ENCODE measurements at places on chromosomes 3 and 15.
A peak's percentile ranks its signal among the peaks of the same experiment; 100 is the strongest.

DNA sequence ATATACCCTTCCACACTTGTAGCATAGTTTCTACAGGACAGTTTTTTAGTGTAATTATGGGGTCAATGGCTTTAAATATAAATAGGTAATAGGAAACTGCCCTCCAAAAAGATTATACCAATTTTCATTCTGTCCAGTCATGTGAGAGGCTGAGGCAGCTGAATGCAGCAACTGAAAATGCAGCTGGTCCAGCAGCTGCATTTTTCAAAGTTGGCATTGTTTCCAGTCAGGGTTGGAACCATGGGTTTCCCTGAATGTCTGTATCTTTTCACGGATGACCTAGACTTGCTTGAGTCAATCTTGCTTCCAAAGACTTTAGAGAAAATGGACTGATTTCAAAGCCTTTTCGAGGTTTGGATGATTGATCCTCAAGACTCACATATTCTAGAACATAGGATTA lies 9.9 kb upstream of the KNL1 start:
- DNase-seq, result no peak

DNA sequence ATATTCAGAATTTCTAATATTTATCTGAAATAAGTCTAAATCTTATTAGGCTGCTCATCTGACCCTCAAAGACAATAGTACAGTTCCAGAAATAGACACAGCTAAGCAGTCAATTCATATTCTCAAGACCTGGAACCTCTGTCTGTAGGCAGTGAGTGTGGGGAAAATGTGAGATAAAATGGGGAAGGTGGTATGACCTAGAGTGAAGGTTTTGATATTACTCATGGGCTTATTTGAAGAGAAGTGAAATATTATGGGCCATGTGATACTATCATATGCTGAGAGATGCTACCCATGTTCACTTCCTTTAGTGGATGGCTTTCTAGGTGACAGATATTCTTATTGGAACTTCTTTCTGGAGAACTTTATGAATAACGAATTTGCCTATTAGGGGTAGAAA lies 33.5 kb downstream of the TGFBR2 start:
- no peak for DNase-seq

- peak; percentile 3 for DNase-seq
Measured at GRCh38 chr3:155581579-155581978, 163.3 kb downstream of the PLCH1 start.

- no peak for DNase-seq
Measured at GRCh38 chr3:159919873-159920272, 68.8 kb upstream of the IL12A start.

DNA sequence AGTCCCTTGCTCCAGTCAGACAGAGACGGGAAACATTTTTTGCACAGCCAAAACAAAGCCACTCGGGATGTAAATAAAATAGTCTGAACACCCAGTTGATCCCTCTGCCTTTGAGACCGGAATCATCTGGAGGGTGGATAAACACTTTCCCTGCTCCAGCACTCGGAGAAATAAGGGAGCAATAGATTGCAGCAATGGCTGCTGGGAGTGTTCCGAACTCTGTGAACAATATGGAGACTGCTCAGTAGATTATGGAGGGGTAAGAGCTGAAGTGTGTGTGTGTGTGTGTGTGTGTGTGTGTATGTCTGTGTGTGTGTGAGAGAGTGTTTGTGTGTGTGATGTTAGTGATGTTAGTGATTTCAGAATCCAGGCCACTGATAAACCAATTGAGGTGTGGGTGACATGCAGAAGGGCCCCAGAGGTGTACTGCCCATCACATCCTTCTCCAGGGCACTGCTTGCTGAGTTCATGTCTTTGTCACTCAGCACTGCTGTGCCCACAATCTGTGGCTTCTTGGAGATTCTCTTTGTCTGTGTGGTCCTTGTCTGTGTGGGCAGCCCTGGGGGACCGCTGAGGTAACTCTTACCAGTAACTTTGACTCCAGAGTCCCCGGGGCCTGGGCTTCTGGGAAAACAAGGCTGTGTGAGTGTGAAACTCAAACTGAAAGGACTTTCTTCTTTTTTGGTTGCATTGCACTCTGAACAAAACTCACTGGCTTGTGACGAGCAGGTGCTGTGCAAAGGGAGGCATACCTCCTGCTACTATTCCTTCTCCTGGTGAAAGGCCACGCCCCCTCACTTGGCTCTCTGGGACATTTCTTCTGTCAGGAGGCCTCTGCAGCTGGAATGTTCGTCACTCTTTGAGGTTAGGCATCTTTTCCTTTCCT lies 23.0 kb downstream of the CRYGS start:
- DNase-seq, result no peak

GRCh38 chr3:72229952-72230351 lies 445.0 kb upstream of the PROK2 start:
- DNase-seq, result no peak

DNA sequence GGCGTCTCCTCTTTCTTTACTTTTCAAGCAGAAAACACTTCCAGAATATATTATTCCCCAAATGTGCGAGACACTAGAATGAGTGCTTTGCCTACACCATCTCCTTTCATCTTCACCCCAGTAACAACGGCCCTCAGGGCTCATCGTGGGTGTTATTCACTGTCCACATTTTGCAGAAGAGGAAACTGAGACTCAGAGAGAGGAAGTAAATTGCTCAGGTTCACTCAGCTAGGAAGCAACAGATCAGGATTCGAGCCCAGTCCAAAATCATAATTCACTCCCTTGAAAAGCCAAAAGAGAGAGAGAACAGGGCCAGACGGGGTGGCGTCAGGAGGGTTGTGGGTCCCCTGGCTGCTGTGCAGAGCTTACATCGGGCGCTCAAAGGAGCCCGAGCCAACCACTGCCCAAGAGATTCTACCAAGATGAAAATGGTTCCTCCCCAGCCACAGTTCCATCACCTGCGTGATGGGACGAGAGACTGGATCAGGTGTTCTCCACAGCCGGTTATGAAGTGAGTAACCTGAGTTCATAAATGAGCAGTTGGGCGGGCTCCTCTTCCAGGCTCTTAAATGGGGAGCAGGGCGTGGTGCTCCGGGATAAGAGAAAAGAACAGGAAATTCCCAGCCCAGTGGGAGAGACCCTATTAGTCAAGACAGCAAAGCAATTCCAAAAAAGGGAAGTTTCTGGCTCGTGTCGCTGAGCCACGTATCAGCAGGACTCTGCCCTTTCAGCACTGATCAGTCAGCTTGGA lies 48.6 kb upstream of the FLNB start:
- no peak for DNase-seq

DNA sequence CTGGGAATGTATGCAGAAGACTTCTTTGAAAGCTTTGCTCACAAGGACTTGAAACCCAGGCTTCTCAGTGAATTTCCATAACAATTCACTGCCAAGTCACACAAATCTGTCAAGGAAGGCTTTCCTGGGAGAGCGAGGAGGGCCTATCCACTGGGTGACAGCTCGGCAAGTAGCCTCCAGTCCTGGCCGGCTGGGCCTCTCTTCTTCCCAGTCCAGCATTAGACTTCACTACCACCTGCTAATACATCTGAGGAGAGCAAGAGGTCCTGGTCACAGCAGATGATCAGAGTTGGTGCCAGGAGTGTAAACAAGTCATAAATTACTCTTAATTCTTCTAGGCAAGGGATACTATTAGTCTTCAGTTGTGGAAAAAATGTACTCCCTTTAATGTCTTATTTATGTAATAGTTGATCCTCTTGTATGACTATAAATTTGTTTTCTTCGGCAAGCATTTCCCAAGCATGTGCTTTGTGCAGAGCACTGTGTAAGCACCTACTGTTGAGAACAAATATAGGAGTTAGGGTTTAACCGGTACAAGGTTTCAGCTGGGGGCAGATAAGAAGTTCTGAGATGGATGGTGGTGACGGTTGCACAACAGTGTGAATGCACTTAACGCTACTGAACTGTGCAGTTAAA lies 162.9 kb downstream of the VGLL4 start:
- no peak for DNase-seq

DNA sequence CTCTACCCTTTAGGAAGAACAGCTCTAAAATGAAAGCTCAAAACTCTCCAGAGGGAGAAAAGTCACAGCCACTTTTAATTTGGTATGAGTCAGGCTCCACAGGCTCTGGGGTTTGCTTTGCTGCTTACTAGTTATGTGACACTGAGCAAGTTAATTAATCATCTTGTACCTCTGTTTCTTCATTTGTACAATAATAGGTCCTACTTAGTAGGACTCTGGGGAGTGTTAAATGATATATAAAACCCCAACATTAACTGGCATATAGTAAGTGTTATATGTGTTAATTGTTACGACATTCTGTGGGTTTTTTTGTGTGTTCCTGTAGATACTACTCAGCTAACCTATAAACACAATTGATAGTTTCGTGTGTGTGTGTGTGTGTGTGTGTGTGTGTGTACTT lies 6.6 kb downstream of the ACKR2 start:
- DNase-seq, result no peak

- no peak for DNase-seq
Measured at GRCh38 chr15:62900071-62900802, 142.3 kb upstream of the TPM1 start.

DNA sequence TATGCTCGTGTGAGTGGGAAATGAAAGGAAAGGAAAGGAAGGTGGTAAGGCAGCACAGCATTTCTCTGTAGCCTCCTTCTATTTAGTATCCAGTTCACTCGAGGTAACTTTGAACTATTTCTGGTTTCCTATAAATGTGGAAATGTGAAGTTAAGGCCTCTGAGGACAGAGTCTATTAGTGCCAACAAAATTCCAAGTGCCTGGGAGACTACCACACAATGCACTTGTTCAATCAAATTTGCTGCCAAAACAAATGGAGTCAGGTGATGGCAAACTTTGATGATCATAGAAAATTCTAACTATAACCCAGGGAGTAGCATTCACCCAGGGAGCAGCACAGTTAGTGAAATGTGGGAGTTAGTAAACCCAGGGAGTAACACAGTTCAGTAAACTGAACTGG lies 155.1 kb downstream of the ALCAM start:
- DNase-seq, result no peak

DNA sequence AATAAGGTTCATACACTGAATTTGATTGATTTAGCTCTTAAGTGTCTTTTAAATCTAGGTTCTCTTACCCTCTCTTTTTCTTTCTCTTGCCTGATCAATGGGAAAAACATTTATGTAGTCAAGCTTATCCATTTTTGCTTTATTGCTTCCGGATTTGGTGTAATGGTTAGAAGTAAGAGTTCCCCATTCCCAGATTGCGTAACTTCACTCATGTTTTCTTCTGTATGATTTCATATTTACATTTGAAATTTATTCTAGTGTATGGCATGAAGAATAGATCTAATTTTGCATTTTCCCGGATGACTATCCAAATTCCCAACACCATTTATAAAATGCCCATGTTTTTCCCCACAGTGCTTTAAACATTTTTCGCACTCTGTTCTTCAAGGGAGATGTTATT lies 27.9 kb upstream of the SV2B start:
- DNase-seq, result no peak

GRCh38 chr3:101501783-101502182 lies 11.2 kb downstream of the SENP7 start:
- no peak for DNase-seq

- DNase-seq, result no peak
Measured at GRCh38 chr3:38990621-38991020, 61.1 kb downstream of the SCN11A start.

- DNase-seq, result no peak
Measured at GRCh38 chr3:193230610-193231009, 10.4 kb upstream of the PLAAT1 start.

DNA sequence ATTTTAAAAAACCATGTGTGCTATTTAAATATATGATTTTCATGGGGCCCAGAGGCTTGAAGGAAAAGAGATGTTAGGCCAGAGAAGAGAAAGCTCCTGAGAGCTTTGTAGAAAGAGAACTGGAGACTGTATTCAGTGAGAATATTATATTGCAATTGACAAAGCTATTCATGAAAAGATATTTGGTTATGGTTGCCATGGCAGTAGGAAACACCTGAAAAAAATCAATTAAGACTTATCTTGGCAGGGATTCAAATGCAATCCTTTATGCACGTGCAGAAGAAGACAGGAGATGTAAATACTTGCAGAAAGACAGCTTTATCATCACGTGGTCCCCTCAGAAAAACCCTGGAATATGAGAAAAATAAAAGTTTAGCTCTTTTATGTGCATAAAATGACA lies 636.0 kb upstream of the TBL1XR1 start:
- DNase-seq, result no peak

DNA sequence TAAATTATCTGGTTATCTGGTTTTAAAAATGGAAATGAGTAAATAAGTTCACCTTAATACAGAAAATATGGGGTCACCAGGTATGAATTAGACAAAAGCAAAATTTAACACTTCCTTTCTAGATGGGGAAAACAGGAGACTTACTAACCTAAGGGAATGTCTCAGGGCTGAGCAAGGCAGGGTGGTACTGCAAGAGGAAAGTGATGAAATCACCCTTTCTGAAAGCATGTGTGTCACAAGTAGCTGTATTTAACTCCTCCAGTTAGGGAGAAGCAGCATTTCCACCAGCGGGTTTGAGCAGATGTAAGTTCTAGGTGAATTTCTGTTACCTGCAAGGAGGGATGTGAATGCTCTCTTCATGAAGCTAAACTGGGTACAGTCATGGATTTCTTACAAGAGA lies 629.1 kb downstream of the MECOM start:
- DNase-seq, result no peak

- DNase-seq, result no peak
Measured at GRCh38 chr3:192884777-192885773, 32.6 kb downstream of the MB21D2 start.

- DNase-seq, result no peak
Measured at GRCh38 chr3:83218383-83219200, 1457.1 kb upstream of the GBE1 start.

DNA sequence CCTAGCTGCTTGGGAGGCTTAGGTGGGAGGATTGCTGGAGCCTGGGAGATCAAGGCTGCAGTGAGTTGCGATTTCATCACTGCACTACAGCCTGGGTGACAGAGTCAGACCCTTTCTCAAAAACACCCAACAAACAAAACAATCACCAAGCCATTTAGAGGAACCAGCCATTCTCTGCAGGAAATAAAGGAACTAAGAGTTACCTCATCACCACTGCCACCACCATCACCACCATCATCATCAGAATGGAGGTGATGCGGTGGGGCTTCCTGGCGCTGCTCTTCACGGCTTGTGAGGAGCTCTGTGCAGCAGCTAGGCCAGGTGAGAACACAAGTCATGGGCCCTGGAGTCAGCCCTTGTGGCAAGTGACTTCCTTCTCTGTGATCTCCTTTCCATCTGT lies 37.7 kb upstream of the KLHL25 start:
- no peak for DNase-seq

DNA sequence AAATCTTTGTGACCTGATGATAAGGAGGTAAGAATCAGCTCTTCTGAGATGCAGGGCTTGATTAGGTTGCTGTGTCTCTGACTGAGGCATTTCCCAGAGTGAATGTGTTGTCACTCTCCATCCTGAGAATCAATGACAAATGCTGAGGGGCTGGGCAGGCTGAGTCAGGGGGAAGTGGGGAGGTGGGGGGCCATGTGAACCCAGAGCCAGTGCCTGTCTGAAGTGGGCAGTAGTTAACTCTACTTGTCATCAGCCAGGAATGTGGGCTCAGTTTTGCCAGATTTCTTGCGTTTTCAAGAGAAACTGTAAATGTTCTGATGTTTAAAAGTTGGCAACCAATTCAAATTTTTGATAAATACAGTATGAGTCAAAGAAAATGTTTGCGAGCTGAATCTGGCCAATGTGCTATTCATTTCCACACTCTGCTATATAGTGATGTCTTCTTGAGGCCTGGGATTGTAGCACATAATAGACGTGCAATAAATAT lies 3.1 kb upstream of the BNC1 start:
- no peak for DNase-seq

GRCh38 chr3:16476636-16477035 lies 36.9 kb downstream of the RFTN1 start:
- DNase-seq, result no peak

- DNase-seq, result peak; percentile 31
Measured at GRCh38 chr3:157089455-157090221, 70.3 kb downstream of the CCNL1 start.

Data from CMK (cell line).